Small intestine (tissue), 16 donors: ENCODE measurements at places on chromosomes 2 and 18. TPM values are rescaled to one million over a fixed set of nuclear protein-coding genes. Genes with fewer than 3 reads are reported as not detected.

TSPYL6 gene
- not detected for polyA plus RNA-seq

TEKT4 gene
- polyA plus RNA-seq = not detected

DNA sequence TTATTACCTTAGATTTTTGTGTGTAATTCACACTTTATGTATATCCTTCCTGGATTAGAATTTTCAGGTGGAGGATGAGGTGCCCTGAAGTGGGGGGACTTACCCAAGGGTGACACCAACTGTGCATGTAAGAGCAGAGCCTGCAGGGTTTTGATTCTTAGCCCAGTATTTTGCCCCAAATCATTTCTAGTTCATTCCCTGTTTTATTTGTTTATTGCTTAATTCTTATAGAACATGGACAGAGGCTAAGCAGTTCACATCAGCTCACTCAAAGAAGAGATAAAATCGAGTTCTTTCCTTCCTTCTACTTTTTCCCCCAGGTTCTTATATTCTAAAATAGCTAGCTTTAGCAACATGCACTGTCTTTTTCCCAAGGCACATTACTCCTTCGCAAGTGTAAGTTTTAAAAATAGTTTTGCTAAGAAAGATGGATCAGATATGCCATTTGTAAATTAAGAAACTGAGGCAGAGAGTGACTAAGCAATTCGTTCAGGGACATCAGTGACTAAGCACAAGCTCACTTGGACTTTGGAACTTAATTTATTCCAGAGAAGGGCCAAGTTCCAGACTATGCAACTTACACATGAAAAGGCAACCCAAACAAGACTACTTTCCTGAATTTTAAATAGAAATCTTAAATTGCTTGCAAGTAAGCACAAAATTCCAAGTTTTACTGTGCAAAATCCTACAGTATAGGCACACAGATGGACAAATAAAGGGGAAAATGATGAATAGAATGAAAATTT is 427.9 kb upstream of the POU3F3 start:
- H3K27me3 ChIP-seq = no peaks in the 10 kb centered on the region
- peak; percentile 40 for DNase-seq
- H3K4me3 ChIP-seq = no peak overlapping the region
- H3K27ac ChIP-seq = no peak overlapping the region
- no peaks in the 10 kb centered on the region for H3K36me3 ChIP-seq

DNA sequence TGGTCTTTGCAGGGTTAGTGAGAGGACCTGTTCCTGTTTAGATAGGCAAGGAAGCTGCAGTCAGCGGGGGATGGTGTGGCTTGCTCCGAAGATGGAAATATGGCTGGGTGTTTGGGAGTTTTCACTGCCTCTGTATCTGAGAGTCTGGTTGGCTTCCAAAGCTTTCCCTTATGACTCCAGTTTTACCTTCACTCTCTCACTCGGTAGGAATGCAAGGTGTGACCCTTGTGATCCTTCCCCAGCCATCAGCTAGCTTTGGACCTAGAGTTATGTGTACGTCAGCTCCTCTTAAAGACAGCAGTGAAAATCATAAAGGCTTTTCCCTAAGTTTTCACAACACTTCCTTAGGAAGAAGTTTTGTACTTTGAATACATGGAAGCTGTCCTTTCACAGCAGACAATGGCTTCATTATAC is 35.5 kb upstream of the TMEM87B start:
- peak; percentile 91 for DNase-seq
- H3K27ac ChIP-seq = no peak overlapping the region
- no peaks in the 10 kb centered on the region for H3K27me3 ChIP-seq
- H3K4me1 ChIP-seq = no peaks in the 10 kb centered on the region

DNA sequence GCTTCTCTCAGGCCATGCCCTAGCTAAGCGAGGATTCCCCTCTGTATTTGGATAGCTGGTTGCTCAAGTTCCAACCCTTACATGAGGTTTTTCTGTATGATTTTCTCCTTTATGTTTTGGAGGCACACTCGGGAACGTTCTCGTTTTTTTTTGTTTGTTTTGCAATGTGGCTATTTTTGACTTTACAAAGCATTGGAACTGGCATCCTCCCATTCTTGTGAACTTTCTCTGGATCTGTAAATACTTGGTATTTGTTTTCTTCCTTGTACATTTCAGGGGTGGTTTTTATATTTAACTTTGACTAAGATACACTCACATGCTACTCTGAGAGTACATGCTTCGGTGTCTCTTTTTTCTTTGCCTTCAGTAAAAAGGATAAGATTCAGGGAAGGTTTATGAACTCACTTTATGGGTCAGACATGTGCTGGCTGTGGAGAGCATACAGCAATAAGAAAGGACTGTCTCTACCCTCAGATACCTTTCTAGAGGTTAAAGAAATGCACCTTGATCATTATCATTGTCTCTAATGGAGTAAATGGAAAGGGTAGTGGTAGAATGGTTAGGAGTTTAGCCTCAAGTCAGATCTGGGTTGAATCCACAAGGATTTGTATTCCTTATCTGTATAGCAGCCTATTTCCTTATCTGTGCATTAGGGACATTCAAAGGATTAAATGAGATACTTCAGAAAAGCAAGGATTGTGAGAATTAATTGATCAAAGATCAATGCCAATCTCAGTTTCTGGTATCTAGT is 61.9 kb downstream of the MEIS1 start:
- H3K4me1 ChIP-seq = peaks cover 12% of the 10 kb centered on the region
- H3K27me3 ChIP-seq = no peaks in the 10 kb centered on the region
- no peak for DNase-seq
- H3K4me3 ChIP-seq = no peak overlapping the region

RTKN gene
- polyA plus RNA-seq = 78.7 TPM
